H7 (cell line): ENCODE measurements at places on chromosomes 13 and 19.

- no peak for DNase-seq
Measured at GRCh38 chr13:86383561-86383960, 584.3 kb upstream of the SLITRK6 start.

DNA sequence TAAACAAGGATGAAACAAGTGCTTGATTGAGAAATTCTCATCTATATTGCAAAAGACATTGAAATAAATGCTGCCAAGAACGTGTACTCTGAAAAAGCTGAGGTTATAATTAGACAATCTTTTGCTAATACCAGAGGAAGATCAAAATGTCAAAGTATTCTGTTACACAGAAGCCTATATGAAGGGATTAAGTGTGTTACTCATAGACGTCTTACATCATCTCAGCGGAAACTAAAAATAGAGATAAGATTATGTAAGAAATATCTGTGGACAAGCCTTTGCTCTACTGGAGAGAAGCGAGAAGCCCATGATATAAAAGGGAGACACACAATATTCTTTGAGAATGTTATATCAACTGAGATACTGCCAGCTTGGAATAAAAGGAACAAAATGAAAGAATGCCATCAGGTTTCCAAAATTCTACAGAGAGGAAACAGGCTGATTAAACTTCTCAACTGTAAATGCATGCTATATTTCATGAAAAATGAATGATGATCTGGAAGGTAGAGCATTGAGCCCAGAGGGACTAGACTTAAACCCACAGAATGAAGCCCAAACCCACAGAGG is 699.0 kb downstream of the GPC5 start:
- DNase-seq = no peak

- peak; percentile 31 for DNase-seq
Measured at GRCh38 chr13:94546061-94546839, 49.7 kb downstream of the TGDS start.

DNA sequence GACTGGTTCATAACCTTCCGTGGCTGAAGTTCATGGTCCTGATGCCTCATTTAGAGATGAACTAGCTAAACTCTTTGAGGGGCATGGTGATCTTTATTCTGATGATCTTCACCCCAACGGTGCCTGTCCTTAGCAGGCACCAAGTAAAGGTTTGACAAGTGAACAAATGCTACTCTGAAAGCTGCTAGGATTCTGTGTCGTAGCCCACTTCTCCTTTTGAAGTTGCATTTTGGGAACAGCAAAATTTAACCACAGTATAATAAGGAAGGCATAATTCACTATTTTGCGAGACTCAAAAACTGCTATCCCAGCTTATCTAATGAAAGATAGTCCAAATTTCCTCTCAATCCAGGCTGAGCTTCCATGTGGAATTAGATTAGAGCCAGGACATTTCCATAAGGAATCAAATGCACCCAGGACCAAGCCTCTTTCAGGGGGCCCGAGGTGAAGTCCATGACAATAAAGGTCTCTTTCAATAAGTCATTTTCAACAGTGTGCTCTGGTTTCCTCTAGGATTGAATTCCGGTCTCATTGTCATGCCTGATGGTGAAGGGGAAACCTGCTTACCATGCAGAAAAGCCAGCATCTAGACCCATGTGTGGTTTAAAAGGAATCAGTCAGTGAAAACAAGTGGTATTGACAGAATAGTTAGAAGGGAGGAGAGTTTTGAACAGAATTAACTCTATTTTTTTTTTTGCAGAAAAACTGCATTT is 23.1 kb downstream of the SIAH3 start:
- DNase-seq = peak; percentile 62

GRCh38 chr13:84670245-84670644 is 788.0 kb upstream of the SLITRK1 start:
- DNase-seq = no peak

GRCh38 chr13:27355894-27356293 is 68.5 kb upstream of the GTF3A start:
- DNase-seq = peak; percentile 70

DNA sequence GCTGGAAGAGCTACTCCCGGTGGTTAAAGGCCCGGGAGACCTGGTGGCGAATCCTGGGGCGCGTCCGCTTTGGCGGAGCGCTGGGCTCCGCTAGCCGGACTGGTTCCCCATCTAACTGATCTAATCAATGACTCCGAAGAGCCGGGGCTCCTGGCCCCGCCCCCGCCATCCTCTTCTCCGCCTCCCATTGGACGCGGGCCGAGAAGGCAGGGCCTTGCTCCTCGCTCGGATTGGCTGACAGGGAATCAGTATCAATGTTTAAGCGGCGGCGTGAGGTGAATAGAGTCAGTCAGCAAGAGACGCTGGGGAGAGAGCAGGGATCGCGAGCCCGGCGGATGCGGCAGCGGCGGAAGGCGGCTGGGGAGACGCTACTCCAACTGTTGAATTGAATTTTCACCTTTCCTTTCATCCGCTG is 1.7 kb upstream of the PCDH17 start:
- peak; percentile 96 for DNase-seq

- no peak for DNase-seq
Measured at GRCh38 chr13:93147298-93147645, 79.3 kb upstream of the GPC6 start.

GRCh38 chr19:28980236-28980868 is 232.6 kb downstream of the UQCRFS1 start:
- DNase-seq = peak; percentile 75

DNA sequence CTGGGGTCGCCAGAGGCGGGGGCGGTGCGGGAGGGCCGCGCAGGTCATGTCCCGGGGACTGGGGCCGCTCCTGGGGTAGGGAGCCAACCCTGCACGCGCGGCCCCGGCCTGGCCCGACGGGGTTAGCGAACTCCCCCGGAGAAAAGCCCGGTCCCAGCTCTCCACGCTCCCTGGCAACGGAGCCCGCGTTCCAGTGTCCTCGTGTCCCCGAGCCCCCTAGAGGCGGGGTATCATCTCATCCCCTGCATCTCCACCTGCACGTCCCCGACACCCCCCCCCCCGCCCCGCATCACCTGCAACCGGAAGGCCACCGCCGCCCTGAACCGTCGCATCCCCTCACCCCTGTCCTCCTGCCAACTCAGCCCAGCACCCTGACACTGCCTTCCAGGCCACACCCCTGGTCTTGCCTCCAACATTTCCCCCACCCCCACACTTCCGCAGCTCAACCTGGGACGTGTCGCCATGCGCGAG is 2.7 kb downstream of the WDR88 start:
- peak; percentile 87 for DNase-seq

DNA sequence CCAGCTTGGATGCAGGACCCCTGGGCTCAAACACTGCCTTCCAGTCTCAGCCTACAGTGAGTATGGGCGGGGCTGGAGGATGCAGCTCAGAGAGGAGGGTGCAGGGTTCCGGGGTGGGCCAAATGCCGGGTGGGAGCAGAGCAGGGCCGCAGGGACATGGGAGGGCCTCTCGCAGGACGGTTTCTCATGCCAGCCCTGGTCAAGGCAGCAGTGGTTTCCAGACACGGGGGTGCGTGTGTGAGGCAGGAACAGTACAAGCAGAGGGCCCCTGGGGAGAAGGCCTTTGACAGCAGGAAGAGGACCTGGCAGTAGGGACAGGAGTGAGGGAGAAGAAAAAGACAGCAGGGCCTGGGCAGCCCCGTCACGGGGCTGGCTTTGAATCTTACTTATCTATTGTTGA is 34.1 kb downstream of the CRTC1 start:
- no peak for DNase-seq

- DNase-seq = no peak
Measured at GRCh38 chr13:79796136-79796535, 315.2 kb downstream of the NDFIP2 start.

DNA sequence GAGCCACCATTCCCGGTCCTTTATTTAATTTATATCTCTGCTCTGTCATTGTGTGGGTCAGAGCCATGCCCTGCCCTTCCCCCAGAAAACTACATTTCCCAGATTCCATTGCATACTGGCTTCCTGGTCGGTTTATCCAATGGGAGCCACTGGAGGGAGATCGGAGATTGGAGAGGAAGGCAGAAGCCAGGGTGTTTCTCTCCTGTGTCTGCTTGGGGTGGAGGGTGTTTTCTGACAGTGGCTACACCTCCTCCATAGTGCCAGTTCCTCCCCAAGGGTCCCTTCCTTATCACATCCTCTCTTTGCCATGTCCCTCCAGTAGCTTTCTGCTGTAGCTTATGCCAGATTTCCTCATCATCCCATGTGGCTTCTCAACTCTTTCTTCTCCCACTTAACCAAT is 19.0 kb downstream of the OLFM2 start:
- peak; percentile 90 for DNase-seq

GRCh38 chr19:16544473-16545231 is 2.4 kb upstream of the CHERP start:
- DNase-seq = no peak
